ENCODE measurements at places on chromosomes 2 and 18.

GRCh38 chr2:103847276-103847675 lies 1006.6 kb upstream of the POU3F3 start:
- DNase-seq, result peak; percentile 35

GRCh38 chr2:231270221-231271114 lies 72.0 kb downstream of the ARMC9 start:
- DNase-seq, result no peak

DNA sequence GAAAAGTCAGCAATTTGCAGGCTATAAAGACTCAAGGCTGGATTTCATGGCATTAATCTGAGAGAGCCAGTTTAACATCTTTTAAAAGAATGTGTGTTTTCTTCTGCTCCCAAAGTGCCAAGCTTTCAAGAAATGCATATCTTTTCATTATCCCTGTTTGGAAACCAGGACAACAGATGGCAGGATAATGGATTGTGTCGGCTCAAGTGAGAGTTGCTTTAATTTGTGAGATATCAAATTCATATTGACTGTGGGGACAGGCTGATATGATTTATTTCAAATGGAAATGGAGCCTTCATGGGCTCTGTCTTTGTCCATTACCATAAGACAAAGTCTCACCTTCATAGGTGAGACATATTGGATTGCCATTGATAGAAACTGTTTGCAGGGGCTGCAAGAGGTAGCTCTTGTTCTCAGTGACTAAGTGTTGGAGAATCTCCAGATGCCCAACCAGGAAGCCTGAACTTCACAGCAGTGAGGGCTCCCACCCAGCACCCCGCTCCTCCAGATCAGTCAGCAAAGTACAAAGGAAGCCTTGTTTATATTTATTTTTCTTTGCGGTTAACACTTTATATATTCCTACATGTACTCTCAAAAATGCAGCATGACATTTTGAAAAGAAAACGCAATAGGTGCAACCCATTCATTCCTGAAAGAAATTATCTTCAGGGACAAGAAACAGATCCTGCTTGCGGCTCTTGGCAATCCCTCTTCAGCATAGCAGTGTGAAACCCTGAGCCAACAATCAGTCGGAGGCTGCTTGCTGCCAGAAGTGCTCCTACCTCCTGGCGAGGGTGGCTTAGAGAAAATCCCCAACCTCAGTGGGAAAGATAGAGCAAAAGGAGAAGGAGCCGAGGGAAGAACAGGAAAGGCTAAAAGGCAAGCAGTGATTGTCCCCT lies 65.8 kb upstream of the ATL2 start:
- peak; percentile 19 for DNase-seq

GRCh38 chr18:42801706-42802105 lies 313.8 kb downstream of the RIT2 start:
- peak; percentile 26 for DNase-seq

DNA sequence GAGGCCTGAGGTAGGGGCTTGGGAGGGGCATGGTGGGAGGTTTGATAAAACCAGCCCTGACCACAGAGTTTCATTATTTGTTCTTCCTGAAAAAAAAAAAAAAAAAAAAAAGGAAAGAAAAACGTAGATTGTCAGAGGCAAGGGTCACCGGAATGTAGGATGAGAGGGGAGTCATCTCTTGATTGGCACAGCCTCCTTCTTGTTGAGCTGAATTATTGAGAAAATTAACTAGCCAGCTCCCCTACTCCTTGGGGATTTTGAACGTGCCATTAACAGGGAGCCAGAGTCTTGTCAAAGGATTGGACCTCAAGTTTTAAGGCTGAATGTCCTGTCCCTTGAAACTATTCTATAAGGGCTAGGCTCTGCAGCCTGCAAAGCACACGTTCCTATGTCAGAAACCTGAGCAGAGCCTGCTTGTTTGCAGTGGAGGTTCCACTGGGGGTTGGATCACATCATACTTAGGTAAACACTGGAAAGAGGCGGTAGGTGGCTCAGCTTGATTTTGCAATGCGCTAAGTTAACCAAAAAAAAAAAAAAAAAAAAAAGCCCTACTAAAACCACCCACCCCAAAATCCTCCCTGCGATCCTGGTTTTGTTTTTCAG lies 2.3 kb downstream of the INHBB start:
- DNase-seq, result no peak

DNA sequence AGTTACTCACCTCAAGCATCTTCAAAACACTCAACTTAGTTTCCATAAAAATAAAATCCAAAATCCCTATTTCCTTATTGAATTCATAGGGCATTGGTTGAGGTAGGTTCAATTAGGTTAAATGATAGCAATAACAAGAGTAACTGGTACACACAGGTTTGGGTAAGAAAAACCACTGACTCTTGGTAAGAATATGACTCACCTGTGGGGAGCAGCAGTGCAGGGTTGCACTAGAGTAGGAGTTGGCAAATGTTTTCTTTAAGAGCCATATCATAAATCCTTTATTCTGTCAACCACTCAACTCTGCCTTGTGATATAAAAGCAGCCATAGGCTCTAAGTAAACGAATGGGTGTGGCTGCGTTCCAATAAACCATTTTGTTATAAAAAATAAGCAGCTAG lies 71.4 kb upstream of the CDH20 start:
- no peak for DNase-seq

DNA sequence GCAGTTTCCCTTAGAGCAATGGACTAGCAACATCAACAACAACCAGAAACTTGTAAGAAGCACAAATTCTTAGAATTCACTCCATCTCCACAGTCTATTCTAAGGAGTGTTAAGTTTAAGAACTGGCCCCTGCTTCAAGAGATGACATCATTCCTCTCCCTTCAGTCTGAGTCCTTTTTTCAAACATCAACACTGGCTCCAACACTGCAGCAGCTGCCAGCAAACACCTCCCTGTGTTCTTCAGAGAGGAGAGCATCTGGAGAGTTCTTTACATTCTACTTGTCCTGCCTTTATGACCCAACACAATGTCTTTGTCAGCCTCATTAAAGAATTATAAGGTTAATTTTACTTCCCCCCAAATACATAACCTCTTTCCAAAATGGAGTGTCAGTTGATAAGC lies 122.3 kb downstream of the HNMT start:
- peak; percentile 27 for DNase-seq

DNA sequence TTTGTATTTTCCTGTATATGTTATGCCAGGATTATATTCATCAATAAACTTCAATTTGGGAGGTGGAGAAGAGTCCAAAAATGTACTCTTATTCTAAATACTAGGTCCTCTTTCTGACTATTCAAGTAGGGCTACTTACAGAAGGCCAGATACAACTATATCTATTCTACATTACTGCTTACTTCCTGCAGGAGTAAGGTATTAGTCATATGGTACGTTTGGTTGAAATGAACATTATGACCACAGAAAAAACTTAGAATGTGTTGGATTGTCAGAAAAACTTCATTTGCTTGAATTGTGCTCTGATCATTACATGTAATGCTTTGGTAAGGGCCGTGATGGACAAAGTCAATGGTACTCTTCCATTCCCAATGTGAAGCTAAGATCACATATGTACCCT lies 35.0 kb downstream of the STAT4 start:
- DNase-seq, result peak; percentile 5

- DNase-seq, result no peak
Observed at GRCh38 chr18:60067426-60068210, 167.8 kb downstream of the PMAIP1 start.

DNA sequence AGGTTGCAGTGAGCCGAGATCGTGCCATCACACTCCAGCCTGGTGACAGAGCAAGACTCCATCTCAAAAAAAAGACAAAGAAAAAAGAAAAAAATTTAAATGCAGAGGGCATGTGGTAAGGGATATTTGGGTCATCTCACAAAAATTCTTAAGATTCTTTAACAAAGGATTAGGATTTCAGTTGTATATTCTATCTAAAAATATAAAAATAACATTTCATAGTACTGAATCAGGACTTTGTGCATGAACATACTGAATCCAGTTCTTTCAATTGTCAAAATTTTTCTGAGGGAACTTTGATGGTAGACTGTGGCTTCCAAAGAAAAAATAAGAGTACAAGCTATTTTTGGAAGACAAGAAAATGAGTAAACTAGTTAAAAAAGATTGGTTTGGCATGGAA lies 6.5 kb upstream of the PPP3R1 start:
- DNase-seq, result peak; percentile 61

DNA sequence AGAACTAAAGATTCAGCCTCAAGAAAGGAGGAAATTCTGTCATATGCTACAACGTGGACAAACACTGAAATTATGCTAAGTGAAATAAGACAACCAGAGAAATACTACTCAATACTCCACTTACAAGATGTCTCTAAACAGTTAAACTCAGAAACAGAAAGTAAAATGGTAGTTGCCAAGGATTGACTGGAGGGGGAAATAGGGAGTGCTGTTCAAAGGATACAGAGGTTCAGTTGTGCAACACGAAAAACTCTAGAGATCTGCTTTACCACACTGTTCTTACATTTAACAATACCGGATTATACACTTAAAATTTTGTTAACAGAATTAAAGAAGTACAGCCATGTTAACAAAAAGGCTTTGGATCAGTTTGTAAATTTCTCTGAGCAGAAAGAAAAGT lies 39.8 kb upstream of the C2orf15 start:
- peak; percentile 1 for DNase-seq

GRCh38 chr2:196516564-196516963 lies 123.0 kb upstream of the CCDC150 start:
- DNase-seq, result peak; percentile 9
